ENCODE measurements at places on chromosomes 1 and 21. TPM values are rescaled to one million over a fixed set of nuclear protein-coding genes. Genes with fewer than 3 reads are reported as not detected.

TSPAN1 gene
- not detected for total RNA-seq

ZNF670 gene
- total RNA-seq: 4.4 TPM

TMPRSS3 gene
- total RNA-seq: 0.22 TPM

DNA sequence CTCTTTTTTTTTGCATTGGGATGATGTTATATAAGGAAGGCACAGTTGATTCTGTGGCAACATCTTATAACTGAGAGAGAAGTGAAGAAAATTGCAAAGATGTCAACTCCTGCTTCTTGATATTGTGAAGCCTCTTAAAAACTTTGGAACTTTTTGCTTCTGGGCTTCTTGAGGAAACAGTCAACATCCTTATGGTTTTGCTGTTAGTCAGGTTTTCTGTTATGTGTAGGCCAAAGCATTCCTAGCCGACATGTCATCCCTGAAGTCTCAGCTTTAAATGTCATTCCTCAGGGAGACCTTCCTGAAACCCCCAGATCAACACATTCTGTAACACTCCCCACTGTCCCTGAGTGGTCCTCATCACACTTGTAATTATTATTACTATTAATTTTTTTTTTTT lies 12.6 kb downstream of the FALEC start:
- no peak for DNase-seq

DLGAP3 gene
- total RNA-seq: 2.4 TPM

DNA sequence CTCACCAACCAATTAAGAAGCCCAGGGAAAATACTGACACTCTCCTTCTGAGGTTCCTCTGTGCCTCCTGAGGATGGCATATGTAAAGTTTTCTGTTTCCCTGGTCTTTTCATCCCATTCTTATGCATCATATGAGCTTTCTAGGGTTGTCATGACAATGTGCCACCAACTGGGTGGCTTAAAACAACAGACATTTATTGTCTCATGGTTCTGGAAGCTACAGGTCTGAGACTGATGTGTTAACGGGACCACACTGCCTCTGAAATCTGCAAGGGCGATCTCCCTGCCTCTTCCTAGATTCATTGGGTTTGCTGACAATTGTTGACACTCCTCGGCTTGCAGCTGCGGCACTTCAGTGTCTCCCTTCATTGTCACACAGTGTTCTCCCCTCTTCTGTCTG lies 308.4 kb downstream of the RGS7 start:
- DNase-seq: no peak

SEMA4A gene
- total RNA-seq: 6.4 TPM

MAEL gene
- not detected for total RNA-seq

DNA sequence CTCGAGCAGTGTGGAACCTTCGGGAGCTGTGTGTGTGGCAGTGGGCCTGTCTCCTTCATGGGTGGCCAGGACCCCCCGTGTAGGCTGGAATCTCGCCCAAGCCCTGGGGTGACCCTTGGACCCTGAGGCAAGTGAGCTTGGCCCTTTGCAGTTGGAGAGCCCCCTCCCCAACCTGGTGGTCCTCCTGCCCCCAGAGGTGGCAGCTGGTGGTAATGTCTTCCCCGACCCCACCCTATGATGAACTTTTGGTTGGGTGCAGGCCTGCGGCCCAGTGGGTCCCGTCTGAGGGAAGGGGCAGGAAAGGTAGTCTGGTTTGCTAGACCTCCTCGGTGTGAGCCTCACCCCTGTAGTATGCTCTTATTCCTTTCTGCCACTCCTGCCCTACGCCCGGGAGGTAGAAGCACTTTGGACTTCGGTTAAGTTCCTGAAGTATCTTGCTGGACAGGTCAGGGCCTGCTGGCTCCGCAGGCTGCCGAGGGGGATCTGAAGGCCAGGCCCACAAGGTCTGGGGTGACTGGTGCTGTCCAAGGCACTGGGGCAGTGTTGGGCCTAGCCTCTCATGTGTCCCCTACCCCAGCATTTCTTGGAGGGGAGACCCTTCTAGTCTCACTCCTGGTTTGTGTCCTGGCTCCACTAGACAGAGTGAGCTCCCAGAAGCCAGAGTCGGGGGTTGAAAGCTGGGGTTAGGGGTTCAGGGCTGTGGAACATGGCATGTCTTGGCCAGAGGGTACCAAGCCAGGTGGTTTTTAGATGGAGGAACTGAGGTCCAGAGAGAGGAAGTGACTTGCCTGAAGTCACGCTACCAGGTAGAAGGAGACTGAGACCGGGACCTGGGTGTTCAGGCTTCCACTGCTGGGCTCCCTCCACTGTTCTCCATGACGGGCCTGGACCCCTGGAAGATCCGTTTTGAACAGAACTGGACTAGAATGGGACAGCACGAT lies 1.8 kb downstream of the ZNF362 start:
- DNase-seq: peak; percentile 23

MX2 gene
- total RNA-seq: 64.3 TPM

All from B cell (primary cell).